ENCODE measurements at places on chromosomes 7 and 10. TPM values are rescaled to one million over a fixed set of nuclear protein-coding genes. Genes with fewer than 3 reads are reported as not detected.

DNA sequence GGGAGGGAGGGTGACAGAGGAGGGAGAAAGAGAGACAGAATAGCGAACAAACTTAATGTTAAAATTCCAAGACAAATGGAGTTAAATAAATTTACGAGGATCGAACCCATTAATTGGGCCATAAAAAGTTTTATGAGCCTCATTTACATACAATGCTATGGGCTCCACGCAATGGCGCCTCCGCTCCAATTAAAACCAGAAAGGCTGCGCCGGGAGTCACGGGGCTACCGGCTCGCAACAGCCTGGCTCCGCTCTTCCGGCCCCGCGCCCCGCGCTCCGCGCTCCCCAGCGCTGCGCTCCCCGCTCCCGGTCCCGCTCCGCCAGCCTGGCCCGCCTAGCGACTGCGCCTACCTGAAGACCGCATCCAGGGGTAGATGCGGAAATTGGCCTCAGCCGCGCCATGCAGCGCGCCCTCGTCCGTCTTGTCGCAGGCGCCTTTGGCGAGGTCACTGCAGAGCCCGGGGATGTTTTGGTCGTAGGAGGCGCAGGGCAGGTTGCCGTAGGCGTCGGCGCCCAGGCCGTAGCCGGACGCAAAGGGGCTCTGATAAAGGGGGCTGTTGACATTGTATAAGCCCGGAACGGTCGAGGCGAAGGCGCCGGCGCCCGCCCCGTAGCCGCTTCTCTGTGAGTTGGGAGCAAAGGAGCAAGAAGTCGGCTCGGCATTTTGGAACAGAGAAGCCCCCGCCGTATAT, 513 bp downstream of the HOXA7 start:
- peak overlapping the region; percentile 91 for H3K27ac ChIP-seq
- no peaks in the 10 kb centered on the region for H3K36me3 ChIP-seq
- no peaks in the 10 kb centered on the region for H3K27me3 ChIP-seq

- H3K27me3 ChIP-seq = no peaks in the 10 kb centered on the region
- no peak overlapping the region for H3K27ac ChIP-seq
- peaks cover 100% of the 10 kb centered on the region for H3K36me3 ChIP-seq
Observed at GRCh38 chr10:119041326-119041725, 11.8 kb downstream of the NANOS1 start.

- no peaks in the 10 kb centered on the region for H3K4me1 ChIP-seq
- H3K27me3 ChIP-seq = no peaks in the 10 kb centered on the region
Observed at GRCh38 chr10:81502677-81503359, 372.2 kb upstream of the NRG3 start.

Gene SPDYE9
- total RNA-seq = not detected

DNA sequence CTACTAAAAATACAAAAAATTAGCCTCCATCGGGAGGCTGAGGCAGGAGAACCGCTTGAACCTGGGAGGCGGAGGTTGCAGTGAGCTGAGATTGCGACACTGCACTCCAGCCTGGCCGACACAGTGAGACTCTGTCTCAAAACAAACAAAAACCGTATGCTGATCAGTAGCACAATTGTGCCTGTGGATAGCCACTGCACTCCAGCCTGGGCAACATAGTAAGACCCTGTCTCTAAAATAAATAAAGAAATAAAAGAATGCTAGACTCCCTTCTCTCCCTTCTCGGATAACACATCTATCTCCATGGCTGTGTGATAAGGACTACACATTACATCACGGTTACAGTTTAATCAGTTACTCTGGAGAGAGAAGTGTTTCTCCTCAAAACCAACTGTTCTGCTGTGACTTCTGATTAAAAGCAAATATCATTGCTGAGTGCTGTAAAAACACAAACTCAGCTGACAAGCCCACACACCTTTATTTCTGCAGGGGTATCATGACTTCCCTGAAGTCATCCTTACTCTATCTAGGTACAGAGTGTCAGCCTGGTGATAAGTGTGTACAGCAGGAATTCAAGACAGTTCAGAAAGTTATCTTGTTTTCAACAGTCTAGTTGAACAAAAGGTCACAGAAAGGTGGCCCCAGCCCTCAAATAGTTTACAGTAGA, 5.3 kb upstream of the ARHGAP19 start:
- no peak overlapping the region for H3K27ac ChIP-seq
- H3K27me3 ChIP-seq = no peaks in the 10 kb centered on the region
- H3K36me3 ChIP-seq = no peaks in the 10 kb centered on the region
- H3K4me1 ChIP-seq = no peaks in the 10 kb centered on the region
- DNase-seq = no peak

Measured in psoas muscle (tissue), 8 donors.